Bone marrow (tissue), 2 donors: ENCODE measurements at places on chromosomes 11 and 22.

DNA sequence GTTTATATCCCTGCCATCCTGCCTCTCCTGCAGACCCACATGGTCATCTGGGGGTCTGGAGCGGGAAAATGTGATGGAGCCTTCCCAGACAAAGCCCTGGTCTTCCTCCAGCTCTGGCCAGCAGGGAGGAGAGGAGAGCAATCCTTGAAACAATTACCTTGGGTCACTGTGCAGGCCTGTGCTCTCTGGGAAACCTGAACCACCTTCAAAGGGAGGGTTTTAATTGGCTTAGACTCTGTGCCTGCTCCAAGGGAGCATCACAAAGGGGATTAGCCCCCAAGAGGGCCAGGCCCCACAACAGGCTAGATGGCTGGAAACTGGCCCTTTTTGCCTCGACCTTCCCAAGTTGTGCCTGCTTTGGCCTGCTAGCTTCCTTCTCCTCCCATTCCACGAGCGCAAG, 351.9 kb downstream of the TENM4 start:
- DNase-seq = no peak

DNA sequence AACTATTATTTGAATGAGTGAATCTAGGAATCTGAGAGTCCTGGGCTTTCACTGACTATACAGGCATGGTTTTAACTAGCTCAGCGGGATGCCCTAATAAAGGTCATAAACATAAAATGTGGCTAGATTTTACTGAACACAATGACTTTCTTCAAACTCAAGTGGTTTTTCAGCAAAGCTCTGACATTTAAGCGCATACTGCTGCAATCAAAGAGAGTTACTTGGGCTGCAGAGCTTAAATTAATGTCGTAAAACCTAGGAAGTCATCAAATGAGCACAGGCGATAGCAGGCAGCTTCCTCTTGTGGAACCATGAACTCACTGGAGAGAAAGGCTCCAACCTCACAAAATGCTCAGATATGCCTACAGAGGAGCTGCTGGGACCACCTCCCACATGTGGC, 6.7 kb downstream of the CSNK2A3 start:
- no peak for DNase-seq

GRCh38 chr11:6390718-6391469, 620 bp downstream of the SMPD1 start:
- no peak for DNase-seq

DNA sequence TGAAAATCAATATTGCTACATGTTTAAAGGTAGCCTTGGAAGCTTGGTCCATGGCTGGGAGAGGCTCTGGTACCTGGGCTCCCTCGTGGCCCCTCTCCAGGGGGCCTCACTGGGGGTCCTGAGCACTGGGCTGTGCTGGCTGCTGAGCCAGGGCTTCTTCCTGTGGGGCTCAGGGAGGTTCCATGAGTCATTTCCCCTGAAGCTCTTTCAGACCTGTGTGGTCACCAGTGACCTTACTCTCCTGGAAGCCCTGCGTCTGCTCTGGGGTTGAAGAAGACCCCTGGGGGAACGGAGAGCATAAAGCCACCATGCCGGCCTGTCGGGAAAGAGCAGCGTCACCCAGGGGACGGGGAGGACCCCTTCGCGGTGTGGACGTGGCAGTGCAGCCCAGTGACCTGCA, 389.0 kb downstream of the TBC1D22A start:
- no peak for DNase-seq

- no peak for DNase-seq
Observed at GRCh38 chr11:2149864-2150847, 10.9 kb downstream of the INS start.

- no peak for DNase-seq
Observed at GRCh38 chr11:67268962-67269268, 2.6 kb downstream of the GRK2 start.

DNA sequence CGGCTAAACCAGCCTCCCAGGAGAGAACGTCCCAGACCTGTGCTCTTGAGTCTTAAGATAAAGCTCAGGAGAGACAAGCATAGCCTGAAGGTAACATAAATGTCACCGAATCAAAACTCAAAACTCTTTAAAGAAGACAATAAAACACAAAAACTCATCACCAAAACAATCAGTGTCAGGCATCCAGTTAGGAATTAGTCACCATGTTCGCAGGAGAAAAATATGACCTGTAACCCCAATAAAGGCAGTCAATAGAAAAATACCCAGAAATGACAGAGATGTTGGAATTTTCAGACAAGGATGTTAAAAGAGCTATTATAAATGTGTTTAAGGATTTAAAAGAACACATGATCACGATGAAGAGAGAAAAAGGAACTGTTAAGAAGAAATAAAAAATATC, 352.4 kb downstream of the BRD1 start:
- no peak for DNase-seq

DNA sequence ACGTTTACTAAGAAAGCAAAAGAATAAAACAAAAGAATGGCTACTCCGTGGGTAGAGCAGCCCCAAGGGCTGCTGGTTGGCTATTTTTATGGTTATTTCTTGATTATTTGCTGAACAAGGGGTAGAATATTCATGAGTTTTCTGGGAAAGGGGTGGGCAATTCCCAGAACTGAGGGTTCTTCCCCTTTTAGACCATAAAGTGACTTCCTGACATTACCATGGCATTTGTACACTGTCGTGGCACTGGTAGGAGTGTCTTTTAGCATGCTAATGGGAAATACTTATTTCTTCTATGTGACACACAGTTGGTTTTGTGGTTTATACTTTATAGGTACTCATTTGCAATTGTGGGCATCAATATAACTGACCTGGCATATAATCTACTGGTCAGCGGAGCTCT, 56.3 kb downstream of the SLN start:
- DNase-seq = no peak
